Uterus (tissue), 4 donors: ENCODE measurements at places on chromosomes 1 and 21. TPM values are rescaled to one million over a fixed set of nuclear protein-coding genes. Genes with fewer than 3 reads are reported as not detected.

- no peak for DNase-seq
Observed at GRCh38 chr1:58924821-58925220, 141.0 kb upstream of the JUN start.

The NMNAT2 gene
- total RNA-seq = not detected

- no peak for DNase-seq
Observed at GRCh38 chr1:217024911-217025310, 301.7 kb upstream of the ESRRG start.

The PLA2G4A gene
- total RNA-seq = 32.7 TPM

- no peak for DNase-seq
Observed at GRCh38 chr1:230300322-230301301, 125.5 kb downstream of the PGBD5 start.

GRCh38 chr21:14603202-14603601, 57.1 kb upstream of the SAMSN1 start:
- DNase-seq = no peak

The SH2D2A gene
- total RNA-seq = 6.0 TPM

The SH2D5 gene
- not detected for total RNA-seq

The RNU1-4 gene
- total RNA-seq = under 0.01 TPM

The DEPDC1 gene
- 0.12 TPM for total RNA-seq

The KRTAP21-3 gene
- not detected for total RNA-seq

- no peak for DNase-seq
Observed at GRCh38 chr1:59900640-59901039, 25.9 kb downstream of the CYP2J2 start.

- no peak for DNase-seq
Observed at GRCh38 chr1:202959276-202959620, 1.1 kb upstream of the ADIPOR1 start.
